ENCODE measurements at places on chromosomes 11 and 22.

GRCh38 chr11:20388096-20389055 lies 860 bp downstream of the PRMT3 start:
- peak overlapping the region; percentile 86 for H3K27ac ChIP-seq
- DNase-seq: peak; percentile 46
- H3K36me3 ChIP-seq: peaks cover 12% of the 10 kb centered on the region
- H3K27me3 ChIP-seq: no peaks in the 10 kb centered on the region
- H3K4me3 ChIP-seq: peak overlapping the region; percentile 67
- H3K4me1 ChIP-seq: peaks cover 11% of the 10 kb centered on the region

GRCh38 chr11:721741-722345 lies 15.8 kb downstream of the EPS8L2 start:
- peaks cover 27% of the 10 kb centered on the region for H3K27me3 ChIP-seq
- H3K4me1 ChIP-seq: no peaks in the 10 kb centered on the region
- no peak overlapping the region for H3K27ac ChIP-seq
- no peak for DNase-seq

DNA sequence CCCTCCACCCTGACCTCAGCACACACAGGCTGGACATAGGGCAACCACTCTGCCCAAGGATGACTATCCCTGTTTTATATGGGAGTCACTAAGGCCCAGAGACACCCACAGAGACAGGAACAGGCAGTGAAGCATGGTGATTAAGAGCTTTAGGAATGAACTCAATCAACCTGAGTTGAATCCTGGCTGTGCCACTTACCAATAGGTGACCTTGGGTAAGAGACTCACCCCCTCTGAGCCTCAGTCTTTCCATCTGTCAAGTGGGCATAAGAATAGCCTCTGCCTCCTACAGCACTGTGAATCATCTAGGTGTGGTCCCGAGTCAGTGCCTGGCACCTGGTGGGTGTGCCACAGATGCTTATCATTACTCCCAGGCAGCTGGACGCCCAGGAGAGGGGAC lies 6.8 kb downstream of the CRYBB1 start:
- H3K4me3 ChIP-seq: no peak overlapping the region
- H3K36me3 ChIP-seq: no peaks in the 10 kb centered on the region
- H3K27me3 ChIP-seq: no peaks in the 10 kb centered on the region
- DNase-seq: no peak
- 0 out of 2 replicates have a peak overlapping the region, but pooled peaks have one; percentile 2 for H3K27ac ChIP-seq

DNA sequence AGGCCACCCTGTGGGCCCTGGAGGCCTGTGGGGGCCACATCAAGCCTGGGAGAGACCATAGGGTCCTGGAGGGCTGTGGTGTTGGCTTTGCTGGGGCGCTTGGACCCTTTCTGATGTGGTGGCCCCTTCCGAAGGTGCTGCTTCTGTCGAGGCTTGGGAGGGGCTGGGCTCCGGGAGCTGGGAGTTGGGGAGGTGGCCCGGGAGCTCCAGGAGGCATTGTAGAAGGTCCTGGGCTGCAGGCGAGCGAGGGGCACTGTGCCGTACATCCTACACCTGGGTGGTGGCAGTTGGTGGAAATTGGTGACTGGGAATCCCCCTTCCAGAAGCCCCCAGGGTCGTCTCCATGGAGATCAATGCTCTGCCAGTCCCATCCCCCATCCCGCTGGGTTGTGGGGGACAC lies 2.6 kb downstream of the PLA2G3 start:
- no peak overlapping the region for H3K4me3 ChIP-seq
- no peaks in the 10 kb centered on the region for H3K27me3 ChIP-seq
- no peaks in the 10 kb centered on the region for H3K36me3 ChIP-seq
- no peak for DNase-seq
- H3K27ac ChIP-seq: no peak overlapping the region

GRCh38 chr22:39514373-39514973 lies 5.9 kb upstream of the ATF4 start:
- no peak overlapping the region for H3K27ac ChIP-seq
- H3K27me3 ChIP-seq: no peaks in the 10 kb centered on the region
- peaks cover 81% of the 10 kb centered on the region for H3K36me3 ChIP-seq
- no peak overlapping the region for H3K4me3 ChIP-seq

GRCh38 chr11:79439886-79440570 lies 802 bp downstream of the TENM4 start:
- H3K4me1 ChIP-seq: no peaks in the 10 kb centered on the region
- H3K4me3 ChIP-seq: no peak overlapping the region
- peaks cover 24% of the 10 kb centered on the region for H3K27me3 ChIP-seq

GRCh38 chr11:18802381-18803257 lies 11.0 kb upstream of the PTPN5 start:
- DNase-seq: no peak
- no peaks in the 10 kb centered on the region for H3K4me1 ChIP-seq
- H3K27ac ChIP-seq: no peak overlapping the region
- no peaks in the 10 kb centered on the region for H3K36me3 ChIP-seq

- no peaks in the 10 kb centered on the region for H3K27me3 ChIP-seq
- DNase-seq: no peak
- no peak overlapping the region for H3K27ac ChIP-seq
- H3K4me1 ChIP-seq: no peaks in the 10 kb centered on the region
- no peak overlapping the region for H3K4me3 ChIP-seq
- no peaks in the 10 kb centered on the region for H3K36me3 ChIP-seq
Observed at GRCh38 chr11:78647986-78648875, 73.6 kb upstream of the NARS2 start.

- peaks cover 44% of the 10 kb centered on the region for H3K27me3 ChIP-seq
- no peak overlapping the region for H3K27ac ChIP-seq
- no peak for DNase-seq
- peaks cover 18% of the 10 kb centered on the region for H3K4me1 ChIP-seq
- no peak overlapping the region for H3K4me3 ChIP-seq
Observed at GRCh38 chr11:66293777-66294625, 2.3 kb downstream of the TMEM151A start.

DNA sequence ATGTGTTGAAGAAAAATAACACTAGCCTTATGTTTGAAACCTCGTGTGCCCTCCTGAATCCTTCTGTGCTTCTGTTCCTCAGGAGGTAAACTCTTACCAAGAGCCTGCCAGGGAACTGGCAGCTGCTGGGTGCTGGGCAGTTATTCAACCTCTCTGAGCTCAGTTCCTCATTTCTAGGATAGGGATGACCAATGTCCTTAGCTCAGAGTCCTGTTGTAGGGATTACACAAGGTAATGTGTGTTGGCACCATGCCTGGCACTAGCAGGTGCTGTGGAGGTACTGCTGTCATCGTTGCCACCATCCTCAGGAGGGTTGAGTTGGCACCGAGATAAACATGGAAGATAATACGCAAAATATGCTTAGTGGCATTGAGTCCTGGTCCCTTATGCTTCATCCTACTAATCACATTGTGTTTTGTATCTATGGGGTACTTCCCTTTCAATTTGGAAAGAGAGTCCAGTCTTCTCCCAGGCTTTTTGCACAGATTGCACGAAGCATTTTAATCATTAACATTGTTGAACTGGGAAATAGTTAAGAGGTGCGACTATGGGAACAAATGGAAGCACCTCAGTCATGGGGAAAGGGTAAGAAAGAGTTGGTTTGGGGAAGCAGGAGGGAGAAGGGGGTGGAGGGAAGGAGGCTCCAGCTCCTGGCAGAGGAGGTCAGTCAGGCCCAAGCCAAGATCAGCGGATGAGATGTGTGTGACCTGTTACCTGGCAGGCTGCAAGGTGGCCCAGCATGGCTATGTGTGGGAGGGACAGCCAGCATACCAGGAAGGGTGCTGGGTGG lies 56.7 kb downstream of the CABIN1 start:
- H3K36me3 ChIP-seq: peaks cover 65% of the 10 kb centered on the region
- H3K27ac ChIP-seq: no peak overlapping the region
- H3K4me3 ChIP-seq: no peak overlapping the region
- no peak for DNase-seq
- no peaks in the 10 kb centered on the region for H3K4me1 ChIP-seq

DNA sequence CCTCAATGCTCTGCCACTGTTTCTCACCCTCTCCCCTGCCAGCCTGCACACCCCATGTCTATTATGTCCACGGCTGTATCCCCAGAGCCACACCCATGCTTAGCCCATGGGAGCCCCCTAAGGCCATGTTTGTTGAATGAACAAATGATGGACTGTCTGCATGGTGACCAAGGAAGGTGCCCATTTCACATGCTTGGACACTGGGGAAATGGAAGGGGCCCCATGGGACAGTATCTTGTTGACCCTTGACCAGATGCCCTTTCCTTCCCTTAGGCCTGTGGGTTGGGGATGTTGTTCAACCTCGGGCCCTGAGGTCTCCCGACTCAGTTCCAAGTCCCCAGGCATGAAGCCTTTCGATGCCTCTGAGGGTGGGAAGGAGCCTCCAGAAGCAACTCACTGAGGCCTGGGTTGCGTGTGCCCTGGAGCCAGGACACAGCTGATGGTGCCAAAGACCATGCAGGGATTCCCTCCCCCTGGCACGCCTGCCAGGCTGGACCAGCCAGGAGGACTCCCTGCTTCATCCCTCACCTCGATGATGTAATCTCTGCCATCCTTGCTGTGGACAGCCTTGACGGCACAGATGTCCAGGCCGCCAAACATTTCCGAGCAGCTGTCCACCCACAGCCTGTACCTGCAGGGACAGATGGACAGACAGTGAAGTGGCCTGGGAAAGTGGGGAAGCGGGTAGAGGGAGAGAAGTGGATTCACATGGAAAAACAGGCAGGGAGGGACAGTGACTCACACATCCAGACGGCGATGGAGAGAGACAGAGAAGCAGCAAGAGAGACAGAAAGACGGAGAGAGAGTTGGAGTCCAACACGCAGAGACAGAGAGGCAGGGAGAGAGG lies 58.9 kb downstream of the FBXO7 start:
- peak; percentile 58 for DNase-seq
- H3K27ac ChIP-seq: peak overlapping the region; percentile 69
- no peaks in the 10 kb centered on the region for H3K36me3 ChIP-seq
- H3K4me3 ChIP-seq: no peak overlapping the region
- H3K27me3 ChIP-seq: no peaks in the 10 kb centered on the region

DNA sequence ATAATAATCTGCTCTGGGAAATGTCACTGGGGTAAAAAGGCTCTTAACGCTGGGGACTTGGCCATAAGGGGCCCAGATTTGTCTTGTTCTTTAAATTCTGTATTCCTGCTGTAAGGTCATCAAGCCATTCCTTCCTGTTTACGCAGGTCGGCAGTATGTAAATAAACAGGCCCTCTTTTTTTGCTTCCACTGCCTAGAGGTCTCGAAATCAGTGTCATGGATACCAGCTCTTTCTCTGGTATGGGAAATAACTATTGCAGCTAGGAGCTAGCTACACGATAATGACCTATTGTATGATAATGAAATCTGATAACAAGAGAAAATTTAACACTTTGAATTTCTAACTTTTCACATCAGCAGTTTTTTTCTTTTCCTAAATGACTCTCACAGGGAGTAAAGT lies 209.2 kb upstream of the NARS2 start:
- no peak overlapping the region for H3K4me3 ChIP-seq
- peaks cover 7% of the 10 kb centered on the region for H3K4me1 ChIP-seq
- no peaks in the 10 kb centered on the region for H3K27me3 ChIP-seq

DNA sequence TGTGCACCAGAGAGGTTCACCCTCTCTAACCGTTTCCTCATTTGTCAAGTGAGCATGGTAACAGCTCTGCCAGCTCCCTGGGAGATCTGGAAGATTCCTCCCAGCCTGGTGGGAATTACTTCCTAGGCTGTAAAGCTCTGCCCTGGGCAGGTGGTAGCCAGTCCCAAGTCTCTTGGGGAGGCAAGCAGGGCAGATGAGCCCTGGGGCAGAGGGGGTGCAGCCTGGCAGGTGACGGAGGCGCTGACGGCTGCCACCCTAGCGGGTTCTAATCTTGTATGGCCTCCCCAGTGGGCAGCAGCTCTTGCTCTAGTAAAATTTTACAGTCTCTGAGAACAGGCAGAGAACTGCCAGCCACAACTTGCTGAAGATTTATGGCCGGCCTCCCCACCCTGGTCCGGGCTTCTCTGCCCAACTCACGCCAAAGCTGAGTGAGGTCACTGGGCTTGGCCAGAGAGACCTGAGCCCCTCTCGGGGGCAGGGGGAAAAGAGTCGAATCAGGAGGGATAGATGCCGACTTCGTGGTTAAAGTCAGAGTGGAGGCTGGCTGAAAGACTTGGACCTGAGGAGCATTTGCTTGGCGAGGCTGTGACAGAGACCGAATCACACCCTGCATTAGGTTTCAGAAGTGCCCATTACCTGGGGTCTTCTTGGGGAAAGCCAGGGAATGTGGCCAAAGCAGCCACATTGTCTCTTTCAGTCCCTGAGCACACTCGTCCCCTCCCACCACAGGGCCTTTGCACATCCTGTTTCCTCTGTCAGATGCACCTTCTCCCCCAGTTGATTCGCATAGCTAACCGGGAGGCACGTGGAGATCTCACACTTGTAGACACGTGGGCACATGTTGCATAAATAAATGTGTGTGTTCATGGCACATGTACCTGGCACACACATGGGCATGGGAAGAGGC lies 188.2 kb downstream of the MN1 start:
- H3K27ac ChIP-seq: no peak overlapping the region
- H3K4me1 ChIP-seq: no peaks in the 10 kb centered on the region

Data from SJSA1 (cell line).